ENCODE measurements at places on chromosomes 1 and 21.
A peak's percentile ranks its signal among the peaks of the same experiment; 100 is the strongest.

- DNase-seq, result no peak
Measured at GRCh38 chr1:31230378-31230777, 9.3 kb downstream of the NKAIN1 start.

DNA sequence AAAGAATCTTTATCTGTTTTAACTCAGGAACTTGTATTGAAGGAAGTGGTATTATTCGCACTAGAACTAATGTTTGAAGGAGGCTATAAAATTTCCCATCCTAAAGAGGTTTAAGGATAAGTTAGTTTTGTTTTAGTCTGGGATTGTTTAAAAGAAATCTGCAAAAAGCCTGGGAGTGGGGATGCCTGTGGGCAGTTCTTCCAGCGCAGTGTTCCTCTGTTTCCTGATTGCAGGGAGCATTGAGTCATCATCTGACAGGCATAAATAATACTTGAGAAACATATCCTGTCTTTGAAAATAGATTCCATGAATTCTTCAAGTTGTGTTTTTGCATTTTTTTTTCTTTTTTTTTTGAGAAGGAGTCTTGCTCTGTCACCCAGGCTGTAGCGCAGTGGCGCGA lies 350.8 kb upstream of the PTBP2 start:
- DNase-seq, result no peak

GRCh38 chr1:38055398-38055797 lies 8.8 kb upstream of the POU3F1 start:
- no peak for DNase-seq

DNA sequence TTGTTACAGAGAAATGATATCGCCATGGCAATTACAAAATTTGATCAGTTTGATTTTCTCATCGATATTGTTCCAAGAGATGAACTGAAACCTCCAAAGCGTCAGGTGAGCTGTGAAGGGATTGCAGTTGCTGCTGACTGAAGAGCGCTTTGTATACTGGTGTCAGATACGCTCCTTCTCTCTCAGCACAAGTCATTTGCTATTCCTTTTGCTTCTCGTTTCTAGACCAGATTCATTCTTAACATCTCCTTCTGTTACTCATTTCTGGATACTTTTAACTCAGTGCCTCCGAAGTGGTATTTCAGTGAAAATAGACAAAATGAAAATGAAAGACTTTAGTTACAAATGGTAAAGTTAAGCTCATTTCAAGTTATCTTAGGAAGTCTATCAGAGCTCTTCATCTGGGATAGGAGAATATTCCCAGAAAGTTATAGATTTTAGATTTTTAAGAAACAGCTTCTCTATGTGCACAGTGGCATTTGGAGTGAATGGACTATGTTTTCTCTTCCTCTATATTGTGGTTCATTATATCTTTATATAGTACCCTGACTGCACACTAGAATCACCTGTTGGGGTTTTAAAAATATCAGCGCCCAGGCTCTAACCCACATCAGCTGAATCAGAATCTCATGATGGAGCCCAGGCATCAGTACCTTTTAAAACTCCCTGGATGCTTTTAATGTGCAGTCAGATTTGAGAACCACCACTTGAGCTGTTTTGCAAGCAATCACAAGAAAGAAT lies 30.3 kb upstream of the KCNQ4 start:
- no peak for DNase-seq

DNA sequence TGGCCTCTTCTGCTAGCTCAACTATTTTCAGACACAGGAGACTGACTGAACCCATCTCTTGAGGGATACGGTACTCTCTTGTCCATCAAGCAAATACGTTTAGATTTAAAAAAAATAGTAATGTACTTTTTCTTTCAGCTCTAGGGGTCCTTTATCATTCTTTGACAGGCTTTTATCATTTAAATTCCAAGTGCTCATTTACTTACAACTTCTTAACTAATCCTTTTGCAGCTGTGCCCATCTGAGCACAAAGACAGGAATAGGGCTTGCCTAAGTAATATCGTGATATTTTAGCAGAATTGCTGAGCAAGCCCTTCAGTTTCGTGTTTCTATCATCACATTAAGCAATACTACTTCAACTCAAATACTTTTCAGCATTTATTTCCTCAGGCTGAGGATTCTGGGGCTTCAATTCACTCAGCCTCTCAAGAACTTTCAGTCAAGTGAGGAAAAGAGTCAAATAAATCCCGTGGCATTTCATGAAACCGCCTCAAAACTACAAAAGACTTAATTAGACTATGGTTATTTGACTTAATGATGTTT lies 317.6 kb downstream of the BACH1 start:
- no peak for DNase-seq

- DNase-seq, result no peak
Measured at GRCh38 chr1:163337631-163338030, 15.9 kb downstream of the NUF2 start.

GRCh38 chr1:221286399-221286798 lies 407.2 kb downstream of the HLX start:
- DNase-seq, result no peak

GRCh38 chr1:10525208-10525607 lies 50.5 kb downstream of the PEX14 start:
- no peak for DNase-seq

DNA sequence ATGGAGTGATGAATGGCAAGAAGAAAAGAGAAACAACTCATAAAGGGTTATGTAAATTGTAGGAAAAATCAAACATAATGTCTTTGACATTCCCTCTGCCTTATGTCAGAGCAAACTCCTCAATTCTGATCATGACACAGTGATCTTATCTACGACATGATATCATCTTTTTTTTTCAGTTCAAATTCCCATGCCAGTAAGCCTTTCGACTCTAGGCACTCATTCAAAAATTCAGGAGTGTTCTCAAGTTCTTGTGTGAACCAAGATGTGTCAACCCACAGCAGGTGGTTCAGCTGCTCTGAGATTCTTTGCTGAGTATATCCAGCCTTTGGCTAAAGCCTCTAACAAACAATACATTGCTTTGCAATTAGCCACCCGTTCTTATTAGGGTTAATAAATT lies 97.1 kb upstream of the ESRRG start:
- DNase-seq, result no peak

DNA sequence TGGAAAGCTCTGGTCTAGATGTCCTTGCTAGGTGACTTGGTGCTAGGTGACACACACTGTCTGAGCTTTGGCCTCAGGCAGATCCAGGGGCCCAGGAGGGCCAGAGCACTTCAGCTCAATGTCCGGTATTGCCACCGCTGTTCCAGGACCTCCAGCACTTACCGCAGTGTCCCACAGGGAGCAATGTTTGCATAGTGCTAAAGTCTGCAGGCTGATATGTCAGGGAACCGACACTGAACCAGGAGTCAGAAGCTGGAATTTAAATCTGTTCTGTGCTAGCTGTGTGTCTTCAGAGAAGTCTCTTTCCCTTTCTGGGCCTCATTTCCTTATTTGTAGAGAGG lies 19.3 kb downstream of the DHCR24 start:
- no peak for DNase-seq

GRCh38 chr1:174913225-174913903 lies 86.4 kb upstream of the CACYBP start:
- no peak for DNase-seq

- no peak for DNase-seq
Measured at GRCh38 chr1:16882986-16883385, 12.8 kb upstream of the RNU1-2 start.

GRCh38 chr21:41189150-41189745 lies 21.3 kb downstream of the BACE2 start:
- no peak for DNase-seq

DNA sequence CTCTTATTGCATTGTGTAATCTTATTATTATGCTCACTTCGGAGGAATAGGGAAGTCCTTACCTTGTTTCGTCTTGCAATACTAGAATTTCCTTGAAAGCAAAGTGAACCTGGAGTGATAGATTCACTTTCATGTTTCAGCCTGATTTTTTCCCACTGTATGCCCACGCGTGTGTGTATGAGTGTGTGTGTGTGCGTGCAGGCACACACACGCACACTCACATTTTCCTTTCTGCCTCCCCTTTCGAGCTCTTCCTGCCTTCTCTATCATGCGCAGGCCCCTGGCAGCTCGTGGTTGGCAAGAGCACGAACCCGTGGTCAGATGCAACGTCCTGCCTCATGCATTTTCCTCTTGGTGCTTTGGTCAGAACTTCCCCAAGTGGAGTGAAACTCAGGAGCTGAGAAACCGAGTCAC lies at the start of gene GCSAML:
GCSAML (plus strand) TSS at position 366 of the 414 bp plus-strand sequence. CDS start 58 bp downstream, outside the sequence.
- DNase-seq, result no peak

- no peak for DNase-seq
Measured at GRCh38 chr1:179775009-179775408, 31.9 kb downstream of the FAM163A start.

DNA sequence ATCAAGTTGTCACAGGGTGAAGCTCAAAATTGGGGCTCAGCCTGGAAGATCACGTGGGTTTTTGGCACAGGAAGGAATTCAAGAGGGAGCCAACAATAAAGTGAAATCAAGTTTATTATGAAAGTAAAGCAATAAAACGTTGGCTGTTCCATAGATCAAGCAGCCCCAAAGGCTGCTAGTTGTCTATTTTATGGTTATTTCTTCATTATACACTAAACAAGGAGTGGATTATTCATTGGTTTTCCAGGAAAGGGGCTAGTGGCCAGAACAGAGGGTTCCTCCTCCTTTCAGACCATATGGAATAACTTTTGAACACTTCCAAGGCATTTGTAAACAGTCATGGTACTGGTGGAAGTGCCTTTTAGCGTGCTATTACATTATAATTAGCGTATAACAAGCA lies 723.5 kb upstream of the ADAMTS5 start:
- no peak for DNase-seq

DNA sequence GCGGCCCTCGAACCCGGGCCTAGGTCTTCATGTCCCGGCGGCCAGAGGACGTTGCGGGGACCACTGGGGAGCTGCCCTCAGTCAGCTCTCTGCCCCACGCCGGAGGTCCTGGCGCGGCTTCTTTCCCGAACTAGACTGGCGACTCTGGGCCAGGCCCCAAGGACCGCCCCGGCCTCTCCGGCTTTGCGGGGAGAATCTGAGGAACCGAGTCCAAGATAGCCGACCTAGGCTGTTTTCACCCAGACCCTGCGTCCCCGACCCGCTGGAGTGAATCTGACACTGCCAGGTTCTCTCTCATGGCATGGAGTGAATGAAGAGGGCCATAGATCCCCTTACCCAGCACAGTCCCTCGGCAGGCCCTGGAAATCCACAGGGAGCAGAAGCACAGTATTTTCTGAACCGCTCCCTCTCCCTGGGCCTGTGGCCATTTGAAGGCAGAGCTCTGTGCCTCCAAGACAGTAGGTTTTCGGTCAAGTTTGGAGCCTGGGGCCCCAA lies 9.9 kb upstream of the BARHL2 start:
- DNase-seq, result no peak

GRCh38 chr1:162133566-162133965 lies 64.1 kb downstream of the NOS1AP start:
- no peak for DNase-seq

DNA sequence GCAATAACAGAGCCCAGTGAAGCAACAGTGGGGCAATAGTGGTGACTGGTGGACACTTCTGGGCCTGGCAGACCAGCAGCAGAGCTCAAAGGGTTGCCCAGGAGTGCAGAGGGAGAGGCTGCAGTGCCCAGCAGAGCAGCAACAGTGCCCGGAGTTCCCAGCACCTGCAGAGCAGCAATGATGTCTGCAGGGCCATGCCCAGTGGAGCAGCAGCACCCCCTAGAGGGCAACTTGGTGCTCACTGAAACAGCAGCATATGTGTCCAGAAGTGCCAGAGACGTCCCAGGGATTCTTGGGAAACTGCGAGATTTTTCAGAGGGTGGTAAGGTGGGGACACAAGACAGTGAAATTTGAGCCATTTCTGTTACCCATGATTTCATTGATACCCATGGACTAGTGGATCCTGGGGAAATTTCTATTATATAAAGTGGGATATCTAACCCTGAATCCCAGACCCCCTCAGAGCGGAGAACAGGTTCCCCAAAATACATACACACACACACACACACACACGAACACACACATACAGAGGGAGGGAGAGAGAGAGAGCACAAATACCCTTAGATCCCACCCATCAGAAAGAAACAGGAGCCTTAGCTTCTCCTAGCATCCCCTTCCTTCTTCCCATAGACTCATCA lies 156.9 kb upstream of the GJB5 start:
- peak; percentile 46 for DNase-seq

DNA sequence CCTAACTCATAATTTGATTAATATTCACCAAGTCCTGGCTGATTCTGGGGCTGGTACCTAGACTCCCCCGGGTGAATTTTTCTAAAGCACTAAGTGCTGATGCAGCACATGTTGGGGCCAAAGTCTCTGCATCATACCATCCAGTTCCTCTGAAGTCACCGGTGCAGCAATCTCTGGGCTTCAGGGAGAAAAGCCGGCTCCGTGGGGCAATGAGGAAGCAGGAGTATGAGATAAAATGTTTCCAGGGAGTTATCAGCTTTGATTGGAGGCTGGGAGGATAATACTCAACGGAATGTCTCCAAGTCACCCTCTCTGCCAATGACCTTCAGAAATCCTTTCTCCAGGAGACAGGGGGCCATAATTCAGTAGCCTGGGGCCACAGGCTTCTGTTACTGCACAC lies 1.2 kb downstream of the FCAMR start:
- DNase-seq, result no peak

DNA sequence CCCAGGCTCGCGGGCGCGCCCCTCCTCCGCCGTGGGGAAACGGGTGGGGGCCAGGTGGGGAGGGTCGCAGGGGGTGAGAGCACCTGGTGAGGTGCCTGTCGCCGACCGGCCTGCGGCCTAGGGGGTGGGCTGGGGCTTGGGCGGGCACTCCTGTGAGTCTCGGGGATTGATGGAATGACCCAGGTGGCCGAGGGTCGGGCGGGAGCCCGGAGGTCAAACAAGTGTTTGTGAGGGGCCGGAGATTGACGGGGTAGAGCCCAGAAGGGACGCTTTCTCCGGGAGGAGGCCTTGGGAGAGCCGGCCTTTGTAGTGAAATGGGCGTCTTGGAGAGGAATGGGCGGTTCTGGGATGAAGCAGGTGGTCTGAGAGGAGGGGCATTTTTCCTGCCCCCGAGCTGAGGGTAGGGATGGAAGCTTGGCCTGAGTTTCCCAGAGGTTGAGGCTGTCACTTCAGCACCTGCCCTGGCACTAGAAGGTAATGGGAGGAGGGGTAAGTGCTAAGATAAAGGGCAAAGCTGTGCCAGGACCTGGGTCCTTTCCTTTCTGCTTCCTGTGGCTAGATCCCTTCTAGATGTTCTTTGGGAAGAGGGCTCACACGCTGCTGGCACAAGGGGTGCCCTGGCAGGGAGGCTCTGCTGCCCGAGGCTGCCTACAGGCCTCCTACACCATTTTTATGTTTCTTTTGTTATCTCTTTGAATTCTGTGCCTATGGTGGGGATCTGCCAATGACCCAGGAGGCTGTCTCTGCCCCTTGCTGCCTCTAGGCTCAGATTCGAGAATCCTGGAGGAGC lies 56.1 kb downstream of the NDUFS5 start:
- no peak for DNase-seq

GRCh38 chr21:44666401-44667320 lies at the start of gene KRTAP12-2:
Gene KRTAP12-2, minus strand, starts transcription at chr21:44666927. Its CDS starts 41 bp downstream, at chr21:44666886.
- no peak for DNase-seq

- no peak for DNase-seq
Measured at GRCh38 chr1:163596541-163597258, 274.9 kb downstream of the NUF2 start.

GRCh38 chr1:117113199-117113598 lies 8.3 kb downstream of the TRIM45 start:
- DNase-seq, result no peak

Data from GM18507 (cell line).